Progenitor cell of endocrine pancreas (in vitro differentiated cells): ENCODE measurements at places on chromosomes 5 and 9. TPM values are rescaled to one million over a fixed set of nuclear protein-coding genes. Genes with fewer than 3 reads are reported as not detected.
A peak's percentile ranks its signal among the peaks of the same experiment; 100 is the strongest.

PCAT7 gene
- total RNA-seq, result 12.6 and 13.1 TPM in 2 replicates

GRCh38 chr9:122106576-122106975 is 13.5 kb upstream of the TTLL11 start:
- no peak for DNase-seq

GRCh38 chr5:178450121-178451028 is 139.8 kb downstream of the COL23A1 start:
- no peak for DNase-seq

GFM2 gene
- 32.9 and 35.6 TPM in 2 replicates for total RNA-seq

GRCh38 chr9:131436865-131437271 is 43.0 kb downstream of the PRRC2B start:
- no peak for DNase-seq

- peak; percentile 8 for DNase-seq
Measured at GRCh38 chr9:138024831-138025291, 147.3 kb downstream of the CACNA1B start.

ADRB2 gene
- 0.12 and 0.22 TPM in 2 replicates for total RNA-seq

- DNase-seq, result no peak
Measured at GRCh38 chr9:137809040-137809576, 68.5 kb upstream of the CACNA1B start.

- DNase-seq, result no peak
Measured at GRCh38 chr5:171661143-171661542, 124.5 kb upstream of the SMIM23 start.

DNAI1 gene
- 1.2 and 3.5 TPM in 2 replicates for total RNA-seq

GABRA1 gene
- 0.19 TPM in 1 of 2 replicates, not detected in the other for total RNA-seq

- DNase-seq, result no peak
Measured at GRCh38 chr9:110006657-110007056, 201.3 kb downstream of the C9orf152 start.

GRCh38 chr5:147454996-147455677 is 54.7 kb downstream of the DPYSL3 start:
- DNase-seq, result no peak

- no peak for DNase-seq
Measured at GRCh38 chr5:143456952-143457547, 53.6 kb upstream of the NR3C1 start.

GRCh38 chr5:42131081-42131480 is 206.0 kb downstream of the FBXO4 start:
- DNase-seq, result no peak

DNA sequence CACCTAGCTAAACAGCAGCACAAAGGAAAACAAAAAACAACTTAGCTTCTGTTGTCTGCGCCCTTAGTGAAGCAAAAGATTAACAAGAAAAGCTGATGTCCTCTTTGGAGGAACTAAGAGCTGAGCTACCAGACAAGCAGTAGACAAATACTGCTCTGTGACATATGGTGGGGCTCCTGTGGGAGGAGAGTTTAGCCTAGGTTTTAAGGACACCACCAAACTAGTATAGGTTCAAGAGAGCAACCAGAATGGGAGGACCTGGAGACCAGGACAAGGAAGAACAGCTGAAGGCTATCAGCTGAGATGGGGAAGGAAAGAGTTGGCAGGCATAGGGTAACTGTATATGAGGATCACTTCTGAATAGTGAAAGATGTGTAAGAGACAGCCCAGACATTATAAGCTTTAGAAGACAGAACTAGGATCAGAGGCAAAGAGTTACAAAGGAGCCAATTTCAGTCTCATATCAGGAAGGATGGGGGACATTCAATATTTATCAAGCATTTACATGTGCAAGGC is 27.2 kb downstream of the FBXW2 start:
- no peak for DNase-seq

BTNL8 gene
- total RNA-seq, result not detected in 2 replicates
